ENCODE measurements at places on chromosomes 4 and X. TPM values are rescaled to one million over a fixed set of nuclear protein-coding genes. Genes with fewer than 3 reads are reported as not detected.

The AKAP4 gene
- not detected for total RNA-seq

The TEX11 gene
- under 0.01 TPM for total RNA-seq

The MAGEC1 gene
- not detected for total RNA-seq

The SPANXA1 gene
- total RNA-seq: not detected

The GPR82 gene
- total RNA-seq: not detected

The H2BW2 gene
- total RNA-seq: not detected

The SSX3 gene
- not detected for total RNA-seq

The RIBC1 gene
- 0.77 TPM for total RNA-seq

The PPARGC1A gene
- total RNA-seq: 4.4 TPM

The CRMP1 gene
- 0.33 TPM for total RNA-seq

The VCX2 gene
- total RNA-seq: not detected

The KIAA1210 gene
- not detected for total RNA-seq

The PPP1R2C gene
- not detected for total RNA-seq

The CACNA1F gene
- total RNA-seq: 0.26 TPM

The NXF2B gene
- total RNA-seq: not detected
